ENCODE measurements at places on chromosomes 7 and 10. TPM values are rescaled to one million over a fixed set of nuclear protein-coding genes. Genes with fewer than 3 reads are reported as not detected.

The CRHR2 gene
- 0.10 TPM for total RNA-seq

The GJD4 gene
- total RNA-seq: not detected

The CNTNAP2 gene
- not detected for total RNA-seq

The DDC gene
- total RNA-seq: not detected

The NPSR1 gene
- total RNA-seq: not detected

All from posterior vena cava (tissue), 2 donors.